NCI-H226 (cell line): ENCODE measurements at places on chromosomes 6 and 20.

DNA sequence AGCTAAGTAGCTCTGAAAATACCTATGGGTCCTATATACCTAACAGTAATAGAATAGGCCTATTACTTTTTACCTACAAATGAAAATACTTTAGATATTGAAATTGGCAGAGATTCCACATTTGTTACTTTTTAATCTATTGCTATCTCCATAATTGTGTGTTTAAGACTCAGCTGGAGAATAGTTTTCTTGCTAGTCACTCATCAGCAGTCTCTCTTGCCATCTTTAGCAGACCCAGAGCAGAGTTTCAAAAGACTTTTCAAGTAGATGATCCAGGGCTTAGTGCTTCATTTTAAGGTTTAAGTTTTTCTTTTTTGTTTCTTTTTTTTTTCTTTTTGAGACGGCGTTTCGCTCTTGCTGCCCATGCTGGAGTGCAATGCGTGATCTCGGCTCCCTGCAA is 12.9 kb downstream of the ANKS1A start:
- no peak for DNase-seq

DNA sequence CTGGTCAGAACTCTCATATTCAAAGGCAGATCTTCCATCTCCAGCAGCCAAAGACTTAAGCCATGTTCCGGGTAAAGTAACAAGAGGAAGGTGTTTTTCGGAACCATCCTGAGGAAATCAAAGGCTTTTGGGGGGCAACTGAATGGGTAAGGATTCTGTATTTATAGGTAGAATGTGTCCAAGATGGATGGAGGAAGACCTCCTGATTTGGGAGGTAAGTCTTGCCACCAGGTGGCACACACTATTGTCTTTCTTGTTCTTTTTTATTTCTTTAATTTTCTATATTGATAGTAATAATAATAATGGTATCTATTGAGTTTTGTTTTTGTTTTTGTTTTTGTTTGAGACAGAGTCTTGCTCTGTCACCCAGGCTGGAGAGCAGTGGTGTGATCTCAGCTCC is 53.0 kb upstream of the UBR2 start:
- DNase-seq = no peak

GRCh38 chr6:146041282-146041681 is 12.4 kb downstream of the GRM1 start:
- peak; percentile 3 for DNase-seq

DNA sequence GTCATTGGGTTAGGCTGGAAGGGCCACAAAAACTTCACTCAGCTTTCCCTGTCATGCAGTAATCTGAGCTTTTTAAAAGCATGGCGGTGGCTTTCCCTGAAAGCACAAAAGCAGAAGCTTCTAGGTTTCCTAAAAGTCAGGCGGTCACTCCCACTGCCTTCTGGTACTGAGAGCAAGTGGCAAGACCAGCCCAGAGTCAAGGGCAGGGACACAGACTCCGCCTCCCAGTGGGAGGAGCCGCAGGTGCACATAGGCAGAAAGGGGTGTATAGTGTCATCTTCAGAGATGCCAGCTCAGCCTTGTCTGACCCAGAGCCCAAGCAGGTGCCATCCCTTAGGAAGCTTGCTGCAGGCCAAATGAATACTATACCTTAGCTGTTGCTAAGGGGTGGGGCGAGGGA is 18.0 kb upstream of the PACSIN1 start:
- DNase-seq = no peak

DNA sequence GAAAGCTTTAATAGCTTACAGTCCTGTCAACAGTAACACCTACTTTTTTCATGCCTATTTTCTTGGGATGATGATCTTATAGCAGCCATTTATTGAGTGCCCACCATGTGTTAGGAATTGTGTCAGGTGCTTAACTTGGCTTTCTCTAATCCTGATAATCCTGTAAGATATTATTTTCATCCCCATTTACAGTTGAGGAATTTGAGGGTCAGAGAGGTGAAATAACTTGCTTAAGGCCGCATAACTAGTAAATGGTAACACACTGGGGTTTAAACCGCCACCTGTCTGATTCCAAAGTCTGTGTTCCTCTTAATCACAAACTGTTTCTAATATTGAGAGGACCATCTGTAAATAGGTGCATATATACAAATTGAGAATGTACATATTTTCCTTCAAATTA is 55.5 kb downstream of the NCOA3 start:
- DNase-seq = no peak

- DNase-seq = no peak
Measured at GRCh38 chr6:162363757-162364156, 363.8 kb downstream of the PRKN start.

DNA sequence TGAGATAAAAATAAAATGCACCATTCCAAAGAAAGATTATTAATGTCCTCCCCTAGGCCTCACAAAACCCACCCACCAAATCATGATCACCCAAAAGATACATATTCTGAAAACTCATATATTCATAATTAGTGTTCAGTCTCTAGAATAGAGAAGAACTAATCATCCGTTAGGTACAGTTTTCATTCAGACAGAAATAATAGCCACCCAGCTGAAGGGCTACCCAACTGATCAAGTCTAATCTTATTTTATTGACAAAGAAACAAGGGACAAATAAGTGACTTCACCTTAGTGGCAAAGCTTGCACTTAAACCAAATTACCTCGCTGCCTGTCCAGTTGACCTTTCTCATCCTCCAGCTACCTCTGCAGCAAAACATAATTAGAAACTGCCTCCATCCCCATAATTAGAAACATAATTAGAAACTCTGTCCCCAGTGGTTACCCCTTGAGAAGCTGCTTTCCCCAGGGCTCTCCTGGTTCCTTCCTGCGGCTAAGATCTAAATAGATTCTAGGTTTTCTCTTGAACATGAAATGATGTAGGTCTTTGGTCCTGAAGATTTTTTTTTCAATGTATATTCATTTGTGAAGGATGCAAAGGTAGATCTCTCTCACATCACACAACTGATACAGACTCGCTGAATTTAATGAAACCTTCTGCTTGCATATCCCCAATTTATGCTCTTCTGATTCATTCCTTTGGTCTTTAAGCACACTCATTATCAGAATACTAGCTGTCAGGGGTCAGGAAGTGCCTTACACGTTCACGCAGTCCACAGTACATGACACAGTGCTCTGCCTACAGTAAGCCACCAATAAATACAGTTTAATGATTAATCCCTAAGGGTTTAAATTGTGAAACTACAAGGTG is 46.3 kb downstream of the HBS1L start:
- DNase-seq = no peak

DNA sequence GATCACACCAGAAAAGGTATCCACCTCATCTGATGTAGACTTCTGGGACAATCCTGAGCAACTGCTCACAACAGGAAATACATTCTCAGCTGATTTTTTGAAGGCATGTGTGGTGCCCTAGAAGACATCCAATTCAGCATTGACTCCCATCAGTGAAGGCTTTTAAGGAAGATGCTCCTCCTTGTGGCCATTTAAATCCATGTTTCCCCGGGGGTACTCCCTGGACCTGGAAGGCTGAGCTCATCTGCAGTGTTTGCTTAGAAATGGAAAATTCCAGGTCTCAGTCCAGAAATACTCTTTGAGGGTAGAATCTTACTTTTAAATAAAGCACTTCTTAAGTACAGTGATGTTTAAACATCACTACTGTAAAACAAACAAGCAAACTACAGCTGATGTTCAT is 195.5 kb upstream of the PDE10A start:
- DNase-seq = peak; percentile 11

DNA sequence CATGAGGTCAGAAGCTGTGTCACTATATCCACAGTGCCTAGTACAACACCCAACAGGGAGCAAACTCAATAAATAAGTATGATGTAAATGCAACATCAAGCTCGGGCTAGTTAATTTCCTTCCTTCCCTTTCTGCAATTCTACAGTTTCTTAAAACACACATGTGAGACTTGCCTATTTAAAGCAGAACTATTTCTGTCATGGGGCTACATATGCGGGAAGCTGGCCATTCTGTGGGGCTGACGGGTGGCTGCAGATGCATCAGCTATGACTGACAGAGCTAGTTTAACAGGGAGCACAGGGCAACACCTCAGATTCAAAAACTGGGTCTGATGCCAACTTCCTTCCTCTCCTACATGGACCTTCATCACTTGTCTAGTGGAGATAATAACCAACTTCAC is 118.1 kb upstream of the ENPP5 start:
- DNase-seq = no peak

- no peak for DNase-seq
Measured at GRCh38 chr20:41331731-41332130, 8.9 kb upstream of the LPIN3 start.
